ENCODE measurements at places on chromosomes 1 and 21. TPM values are rescaled to one million over a fixed set of nuclear protein-coding genes. Genes with fewer than 3 reads are reported as not detected.

Gene CAPN9
- not detected for total RNA-seq

Gene FCGR3A
- total RNA-seq: not detected

DNA sequence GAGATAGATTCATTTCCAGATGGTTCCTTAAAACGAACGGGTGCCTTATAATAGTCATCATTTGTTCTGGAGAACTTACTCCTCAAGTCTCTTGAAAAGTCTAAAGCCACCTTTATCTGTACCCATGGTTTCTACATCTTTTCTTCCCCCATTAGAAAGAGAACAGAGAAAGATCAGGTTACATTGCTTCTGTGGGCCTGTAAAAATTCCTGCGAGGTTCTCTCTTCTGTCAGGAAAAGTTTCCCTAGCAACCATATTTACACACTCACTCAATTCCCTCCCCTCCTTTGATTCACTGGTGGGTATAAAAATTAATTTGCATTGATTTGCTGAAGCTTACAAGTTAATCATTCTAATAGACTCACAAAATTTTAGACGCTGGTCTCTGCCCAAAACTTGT lies 6.7 kb downstream of the PHC2 start:
- DNase-seq: peak; percentile 49

GRCh38 chr1:23436520-23437354 lies 12.2 kb upstream of the TCEA3 start:
- no peak for DNase-seq

GRCh38 chr1:12496154-12496961 lies 121.7 kb downstream of the DHRS3 start:
- DNase-seq: peak; percentile 66

Gene MYOG
- not detected for total RNA-seq

- no peak for DNase-seq
Observed at GRCh38 chr21:29305068-29305467, 6.3 kb downstream of the BACH1 start.

DNA sequence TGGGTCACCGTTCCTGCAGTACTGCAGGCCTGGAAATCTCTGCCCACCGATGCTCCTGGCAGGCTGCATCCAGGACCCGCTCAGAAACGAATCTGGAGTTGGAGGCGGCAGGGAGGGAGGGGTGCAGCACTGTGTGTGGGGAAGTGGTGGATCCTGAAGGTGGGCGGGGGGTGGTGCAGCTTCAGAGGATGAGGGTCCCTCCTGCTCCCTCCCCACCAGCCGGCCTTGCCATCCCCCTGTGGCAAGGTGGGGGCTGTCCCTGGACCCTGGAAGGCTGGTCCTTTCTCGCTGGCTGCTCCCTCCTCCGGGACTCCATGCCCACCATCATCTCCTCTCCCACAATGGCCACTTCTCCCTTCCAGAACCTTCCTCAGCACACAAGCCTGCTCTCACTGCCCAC lies 60.4 kb downstream of the B3GALT5 start:
- DNase-seq: no peak

DNA sequence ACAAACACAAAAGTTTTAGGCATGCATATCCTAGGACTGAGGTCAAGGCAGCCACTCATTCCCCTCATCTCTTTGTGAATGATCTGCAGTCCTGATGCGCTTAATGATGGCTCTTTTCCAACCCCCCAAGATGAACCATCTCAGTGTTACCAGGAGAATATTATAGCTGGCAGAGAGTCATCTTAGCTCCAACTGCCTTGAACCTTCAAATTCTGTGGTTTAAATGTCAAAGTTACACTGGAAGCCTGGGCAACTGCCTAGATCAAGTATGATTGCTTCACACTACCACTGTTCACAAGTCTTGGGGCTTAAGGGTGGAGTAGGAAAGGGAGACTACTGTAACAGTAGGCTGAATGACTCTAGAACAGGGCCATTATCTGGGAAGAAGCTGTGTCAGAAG lies 8.0 kb upstream of the MYBPHL start:
- DNase-seq: peak; percentile 4

Gene PTPN7
- total RNA-seq: not detected

Gene EDN2
- total RNA-seq: not detected

GRCh38 chr1:81841795-81842194 lies 41.1 kb downstream of the ADGRL2 start:
- DNase-seq: no peak

Gene TMIGD3
- total RNA-seq: not detected

GRCh38 chr1:205938682-205939081 lies 4.6 kb downstream of the SLC26A9 start:
- DNase-seq: no peak

Gene RNU1-1
- 2,882 TPM for total RNA-seq

Gene OLFML3
- total RNA-seq: 135 TPM

Gene CBR3
- total RNA-seq: 29.4 TPM

Gene NOS1AP
- total RNA-seq: not detected

DNA sequence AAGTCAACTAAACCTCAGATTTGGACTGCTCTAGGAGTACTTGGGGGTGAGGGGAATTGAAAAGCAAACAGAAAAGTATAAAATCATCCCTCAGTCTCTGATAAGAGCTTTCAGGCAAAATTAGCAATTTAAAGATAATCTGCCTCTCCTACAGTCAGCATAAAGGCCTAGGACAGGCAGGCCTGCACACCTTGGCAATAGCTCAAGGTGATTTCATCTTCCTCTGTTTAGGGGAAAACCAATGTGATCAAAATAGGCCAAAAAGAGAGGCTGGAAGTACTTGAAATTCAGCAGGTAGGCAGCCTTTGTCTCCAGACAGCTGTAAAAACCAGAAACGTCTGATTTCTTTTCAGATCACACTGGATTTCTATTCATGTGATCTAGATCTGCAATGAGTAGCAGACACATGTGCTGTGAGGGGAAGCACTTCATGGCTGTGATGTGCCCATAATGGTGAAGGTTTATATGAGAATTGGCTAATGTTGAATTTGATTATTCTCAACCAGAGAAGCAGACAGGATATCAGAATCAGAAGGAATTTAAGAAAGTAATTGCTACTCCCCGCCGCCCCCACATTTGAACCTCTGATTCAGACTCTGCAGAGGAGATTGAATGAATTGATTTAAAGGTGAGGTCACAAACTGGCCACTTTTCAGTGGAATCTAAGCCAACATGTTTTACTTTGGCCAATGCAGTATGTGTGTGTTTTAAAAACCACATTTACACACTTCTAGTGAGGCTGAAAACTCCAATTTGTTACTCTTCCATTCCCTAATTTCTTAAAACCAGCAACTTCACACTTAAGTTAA lies 45.8 kb upstream of the DNASE2B start:
- peak; percentile 57 for DNase-seq

Gene CATSPERE
- 0.49 TPM for total RNA-seq

Gene LZIC
- 50.3 TPM for total RNA-seq

GRCh38 chr21:32595431-32595830 lies 10.1 kb upstream of the TCP10L start:
- no peak for DNase-seq

- DNase-seq: no peak
Observed at GRCh38 chr1:67916140-67916886, 83.0 kb upstream of the GNG12 start.

DNA sequence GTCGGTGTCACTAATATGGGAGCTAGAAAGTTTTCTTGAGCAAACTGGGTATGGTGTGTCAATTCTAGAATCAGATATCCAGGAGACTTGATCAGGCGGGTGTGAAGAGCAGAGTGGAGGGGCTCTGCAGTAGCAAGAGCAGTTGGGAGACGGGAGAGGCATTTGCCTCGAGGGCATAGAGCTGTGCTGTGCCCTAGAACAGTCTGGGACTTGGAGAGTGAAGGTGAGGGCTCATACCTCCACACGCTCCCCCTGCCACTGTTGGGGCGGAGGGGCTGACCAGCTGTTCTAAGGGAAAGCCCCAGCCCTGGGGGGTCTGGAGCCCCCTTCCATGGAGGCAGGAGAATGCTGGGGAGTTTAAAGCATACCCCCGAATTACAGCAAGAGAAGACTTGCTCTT lies 33.8 kb downstream of the SIM2 start:
- DNase-seq: no peak

Gene CYP2J2
- total RNA-seq: 0.09 TPM

- no peak for DNase-seq
Observed at GRCh38 chr1:45568421-45568820, 15.4 kb upstream of the NASP start.

- no peak for DNase-seq
Observed at GRCh38 chr1:187203257-187203656, 374.5 kb downstream of the PLA2G4A start.

- peak; percentile 81 for DNase-seq
Observed at GRCh38 chr1:29709704-29710280, 473.5 kb downstream of the PTPRU start.

Gene GBP6
- total RNA-seq: not detected

GRCh38 chr1:237861944-237862343 lies 28.8 kb downstream of the ZP4 start:
- no peak for DNase-seq

- no peak for DNase-seq
Observed at GRCh38 chr1:154557939-154558719, at the start of gene UBE2Q1. Gene UBE2Q1, minus strand, starts transcription at chr1:154558662. Its CDS starts 109 bp downstream, at chr1:154558553.

DNA sequence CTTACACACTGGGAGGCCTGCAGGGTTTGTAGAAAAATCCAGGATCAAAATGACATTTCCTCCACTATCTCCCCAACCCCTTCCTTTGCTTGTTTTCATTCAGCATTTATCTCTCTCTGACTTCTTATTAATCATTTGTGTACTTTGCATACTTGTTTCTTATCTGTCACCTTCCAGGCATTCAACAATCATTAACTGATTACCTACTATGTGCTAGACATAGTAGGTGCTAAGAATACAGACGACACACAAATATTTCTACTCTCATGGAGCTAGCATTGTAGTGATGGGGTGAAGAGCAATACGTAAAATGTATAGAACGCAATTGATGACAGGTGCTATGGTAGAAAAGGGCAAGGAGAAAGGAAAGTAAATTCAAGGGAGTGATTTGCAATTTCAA lies 20.9 kb downstream of the TRABD2B start:
- no peak for DNase-seq

GRCh38 chr1:24224761-24225160 lies 37.7 kb upstream of the IFNLR1 start:
- DNase-seq: no peak

Gene CR1L
- not detected for total RNA-seq

GRCh38 chr1:31476891-31477846 lies 64.2 kb downstream of the SERINC2 start:
- DNase-seq: no peak

GRCh38 chr1:211874521-211875347 lies 44.2 kb upstream of the LPGAT1 start:
- no peak for DNase-seq

Gene CDCA8
- total RNA-seq: 0.25 TPM

GRCh38 chr21:37032293-37032692 lies 25.8 kb downstream of the RIPPLY3 start:
- DNase-seq: no peak

Gene AVPR1B
- total RNA-seq: not detected

GRCh38 chr1:224785040-224785328 lies 144.5 kb upstream of the DNAH14 start:
- DNase-seq: peak; percentile 51

Gene RABGAP1L
- 154 TPM for total RNA-seq

Gene ESRRG
- total RNA-seq: 0.18 TPM

- DNase-seq: no peak
Observed at GRCh38 chr1:206721454-206721853, 36.7 kb downstream of the MAPKAPK2 start.

Gene RAB25
- not detected for total RNA-seq

DNA sequence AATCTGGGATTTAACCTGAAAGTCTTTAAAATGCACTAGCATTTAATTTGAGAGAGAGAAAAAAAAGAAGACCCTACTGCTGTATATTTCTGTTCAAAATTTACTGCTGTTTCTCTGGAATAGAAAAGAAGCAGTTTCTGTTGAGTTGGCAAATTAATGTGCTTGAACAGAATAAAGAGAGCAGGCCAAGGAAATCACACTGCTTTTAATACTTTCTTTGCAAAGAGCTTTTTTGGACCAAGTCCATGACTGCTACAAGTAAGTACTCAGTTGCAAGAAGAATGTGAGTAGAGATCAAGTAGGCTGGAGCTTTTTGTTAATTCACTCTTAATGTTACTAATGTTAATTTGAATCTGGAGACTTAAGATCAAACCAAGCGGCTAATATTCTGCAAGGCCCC lies 336.2 kb upstream of the SGIP1 start:
- no peak for DNase-seq

- peak; percentile 29 for DNase-seq
Observed at GRCh38 chr1:12125422-12126355, 41.1 kb upstream of the TNFRSF1B start.

GRCh38 chr1:111006556-111006955 lies 42.8 kb upstream of the LRIF1 start:
- DNase-seq: no peak

DNA sequence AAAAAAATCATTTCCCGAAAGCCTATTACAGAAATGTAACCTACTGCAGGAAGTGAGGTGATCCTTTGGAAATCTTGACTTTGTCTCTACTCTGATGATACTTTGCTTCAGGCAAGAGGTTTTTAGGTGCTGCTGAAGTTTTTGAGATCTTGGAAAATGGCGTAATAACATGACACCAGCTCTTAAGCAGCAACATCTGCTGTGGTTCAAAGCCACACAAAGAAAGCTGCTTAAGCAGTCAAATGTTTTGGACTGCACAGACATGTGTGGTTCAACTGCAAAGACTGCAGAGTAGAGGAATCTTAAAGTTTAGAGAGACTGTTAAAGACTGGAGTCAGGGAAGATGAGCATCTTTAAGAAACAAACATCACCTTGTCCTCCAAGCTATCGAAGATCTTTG lies 139.0 kb downstream of the RASAL2 start:
- peak; percentile 39 for DNase-seq

Gene MYOC
- 0.36 TPM for total RNA-seq

Gene SAMD13
- total RNA-seq: 1.4 TPM

DNA sequence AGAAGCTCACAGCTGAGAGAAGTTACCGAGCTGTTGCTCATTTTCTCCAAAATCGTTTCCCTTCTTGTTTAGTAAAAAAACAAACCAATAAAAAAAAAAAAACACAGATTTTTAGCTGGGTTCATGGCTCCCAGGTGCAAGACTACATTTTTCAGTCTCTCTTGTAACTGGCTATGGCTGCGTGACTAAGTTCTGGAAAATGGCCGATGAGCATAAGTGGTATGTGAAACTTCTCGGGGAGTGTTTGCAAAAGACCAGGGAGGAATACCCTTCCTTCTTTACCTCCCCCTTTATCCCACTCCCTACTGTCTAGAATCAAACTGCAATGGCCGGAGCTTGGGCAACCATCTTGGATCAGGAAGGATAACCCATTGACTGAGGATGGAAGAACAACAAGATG lies 38.7 kb upstream of the KANK4 start:
- no peak for DNase-seq

- DNase-seq: no peak
Observed at GRCh38 chr1:186118724-186119123, 256.3 kb downstream of the TPR start.

Gene BRINP3
- 2.3 TPM for total RNA-seq

Gene RPTN
- not detected for total RNA-seq

GRCh38 chr1:61572046-61572445 lies 152.9 kb downstream of the TM2D1 start:
- no peak for DNase-seq

- no peak for DNase-seq
Observed at GRCh38 chr1:8517661-8518489, 200.0 kb downstream of the SLC45A1 start.
